ENCODE measurements at places on chromosomes 6 and 20.

DNA sequence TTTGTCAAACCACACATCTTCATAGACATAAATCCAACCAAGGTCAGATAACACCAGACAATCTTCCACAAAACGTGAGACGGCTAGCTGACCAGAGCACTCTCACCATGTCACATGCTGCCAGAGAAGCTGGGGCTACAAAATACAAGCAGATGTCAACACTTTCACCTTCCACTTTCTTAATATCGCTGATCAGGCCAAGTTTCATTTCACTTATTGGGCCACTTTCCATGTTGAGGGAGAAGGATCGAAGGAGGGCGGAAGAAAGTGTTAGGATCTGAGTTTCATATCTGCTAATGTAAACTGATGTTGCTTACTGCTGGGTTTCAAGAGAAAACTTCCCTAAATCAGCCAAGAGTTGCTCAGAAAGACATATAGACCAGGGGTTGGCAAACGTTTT lies 177.0 kb upstream of the PRDM1 start:
- no peak for DNase-seq

GRCh38 chr20:23147964-23148730 lies 62.0 kb upstream of the CD93 start:
- DNase-seq, result no peak

DNA sequence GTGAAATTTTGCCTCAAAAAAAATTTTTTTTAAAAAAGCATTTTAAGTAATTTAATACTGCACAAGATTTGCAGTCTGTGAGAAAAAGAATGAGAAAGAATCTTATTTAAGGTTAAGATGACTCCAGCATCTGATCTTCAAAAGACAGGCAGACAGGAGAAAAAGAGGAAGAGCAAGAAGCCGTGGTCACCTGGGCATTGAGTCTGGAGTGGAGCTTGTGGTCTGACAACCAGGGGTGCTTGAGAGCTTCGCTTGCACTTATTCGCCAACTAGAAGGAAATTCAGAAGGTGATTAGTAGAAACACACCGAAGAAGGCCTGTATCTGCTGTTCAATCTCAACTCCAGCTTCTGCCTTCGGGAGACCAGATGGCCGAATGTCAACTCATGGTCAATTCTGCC lies 75.9 kb downstream of the MYLK4 start:
- no peak for DNase-seq

- DNase-seq, result no peak
These were observed 7.4 kb upstream of the KIF16B start for GRCh38 chr20:16580620-16581019.

GRCh38 chr6:157558487-157559200 lies 177.7 kb downstream of the ZDHHC14 start:
- no peak for DNase-seq

DNA sequence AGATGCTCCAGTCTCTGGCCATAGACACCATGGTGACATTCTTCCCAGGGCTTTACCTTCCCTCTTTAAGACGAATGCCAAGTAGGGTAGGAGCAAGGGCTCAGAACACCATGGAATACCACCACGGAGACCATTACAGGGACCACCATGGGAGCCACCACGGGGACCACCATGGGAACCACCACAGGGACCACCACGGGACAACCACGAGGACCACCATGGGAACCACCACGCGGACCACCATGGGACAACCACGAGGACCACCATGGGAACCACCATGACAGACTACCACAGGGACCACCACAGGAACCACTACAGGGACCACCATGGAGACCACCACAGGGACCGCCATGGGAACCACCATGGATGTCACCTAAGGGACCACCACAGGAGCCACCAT lies 66.9 kb upstream of the MPC1 start:
- DNase-seq, result no peak

DNA sequence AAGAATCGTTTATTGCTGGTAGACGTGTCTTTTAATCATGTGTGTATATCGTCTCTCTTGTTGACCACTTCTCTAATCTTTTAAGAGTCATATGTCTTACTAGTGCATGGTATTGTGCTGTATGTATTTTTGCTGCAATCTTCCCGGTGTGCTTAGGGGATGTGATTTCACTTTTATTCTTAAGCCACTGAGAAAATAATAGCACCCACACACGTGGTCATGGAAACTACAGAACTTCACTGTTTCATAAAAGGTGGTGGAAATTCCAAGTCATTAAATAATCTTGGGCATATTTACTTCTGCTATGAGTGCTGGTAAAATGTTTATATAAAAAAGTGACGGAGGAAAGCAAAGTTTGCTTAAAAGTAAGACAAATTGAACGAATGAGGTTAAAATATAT lies 3.0 kb upstream of the CDYL start:
- DNase-seq, result no peak

DNA sequence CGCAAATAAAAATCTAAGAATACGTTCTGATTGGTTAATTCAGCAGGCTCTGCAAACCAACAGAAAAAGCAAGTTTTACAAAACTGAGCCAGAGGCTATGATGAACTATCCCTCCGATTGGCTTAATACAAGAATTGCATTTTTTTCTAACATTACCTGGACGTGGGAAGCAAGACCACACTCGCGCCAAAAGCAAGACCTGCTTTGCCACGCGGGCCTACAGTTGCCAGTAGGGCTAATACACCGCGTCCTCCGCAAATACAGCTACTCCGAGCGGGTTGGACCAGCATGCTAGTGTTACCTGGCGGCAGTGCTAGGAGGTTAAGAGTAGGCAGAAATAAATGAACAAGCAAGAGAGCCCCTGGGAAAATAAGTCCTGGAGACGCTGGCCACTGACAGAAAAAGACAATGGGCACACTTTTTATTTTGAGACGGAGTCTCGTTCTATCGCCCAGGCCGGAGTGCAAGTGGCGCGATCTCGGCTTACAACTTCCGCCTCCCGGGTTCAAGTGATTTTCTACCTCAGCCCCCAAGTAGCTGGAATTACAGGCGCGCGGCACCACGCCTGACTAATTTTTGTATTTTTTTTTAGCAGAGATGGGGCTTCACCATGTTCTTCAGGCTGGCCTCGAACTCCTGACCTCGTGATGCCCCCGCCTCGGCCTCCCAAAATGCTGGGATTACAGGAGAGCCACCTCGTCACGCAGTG lies 131.9 kb upstream of the BTN3A2 start:
- no peak for DNase-seq

GRCh38 chr6:153090241-153090930 lies 40.7 kb downstream of the RGS17 start:
- no peak for DNase-seq

DNA sequence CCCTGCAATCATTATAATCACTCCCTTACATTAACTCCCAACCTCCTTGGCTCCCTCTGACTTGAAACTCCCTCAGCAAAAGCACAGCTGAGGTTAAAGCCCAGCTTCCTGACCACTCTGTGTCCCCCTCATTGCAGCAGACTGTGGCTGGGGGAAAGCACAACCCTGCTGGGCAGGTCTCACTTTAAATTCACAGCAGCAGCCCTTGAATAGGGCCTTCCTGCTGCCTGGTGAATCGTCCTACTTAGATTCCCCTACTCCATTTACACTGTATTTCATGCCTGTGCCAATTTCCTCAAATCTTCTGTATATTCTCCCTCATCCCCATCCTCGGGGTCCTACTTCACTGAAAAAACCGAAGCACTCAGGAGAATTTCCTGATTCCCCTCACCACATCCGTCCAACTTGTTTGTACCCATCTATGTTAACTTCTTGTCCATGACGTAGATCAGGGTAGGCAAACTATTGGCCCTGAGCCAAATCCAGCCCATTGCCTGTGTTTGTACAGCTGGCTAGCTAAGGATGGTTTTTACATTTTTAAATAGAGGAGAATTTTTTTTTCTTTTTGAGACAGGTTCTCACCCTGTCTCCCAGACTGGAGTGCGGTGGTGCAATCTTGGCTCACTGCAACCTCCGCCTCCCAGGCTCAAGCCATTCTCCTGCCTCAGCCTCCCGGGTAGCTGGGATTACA lies 31.5 kb upstream of the GCM1 start:
- DNase-seq, result no peak
